Hippocampal formation (tissue), 2 donors: ENCODE measurements at places on chromosomes 3 and 15.

DNA sequence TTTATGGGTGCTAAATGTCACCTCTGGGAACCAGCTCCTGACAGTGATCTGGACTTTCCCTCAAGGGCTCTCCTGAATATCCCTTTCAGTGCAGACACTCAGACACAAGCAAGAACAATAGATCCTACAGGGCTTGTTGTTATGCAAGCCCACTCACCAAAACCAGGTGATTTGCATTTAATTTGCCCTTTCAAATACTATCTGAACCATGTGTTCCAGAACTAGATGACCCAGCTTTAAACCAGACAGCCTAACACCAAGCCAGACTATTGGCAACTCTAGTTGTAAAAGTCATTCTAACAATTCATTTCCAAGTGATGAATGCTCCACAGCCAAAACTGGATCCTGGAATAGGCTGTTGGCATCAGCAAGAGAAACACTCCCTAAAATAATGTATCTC lies 5.6 kb upstream of the ATP8B4 start:
- no peak for DNase-seq

DNA sequence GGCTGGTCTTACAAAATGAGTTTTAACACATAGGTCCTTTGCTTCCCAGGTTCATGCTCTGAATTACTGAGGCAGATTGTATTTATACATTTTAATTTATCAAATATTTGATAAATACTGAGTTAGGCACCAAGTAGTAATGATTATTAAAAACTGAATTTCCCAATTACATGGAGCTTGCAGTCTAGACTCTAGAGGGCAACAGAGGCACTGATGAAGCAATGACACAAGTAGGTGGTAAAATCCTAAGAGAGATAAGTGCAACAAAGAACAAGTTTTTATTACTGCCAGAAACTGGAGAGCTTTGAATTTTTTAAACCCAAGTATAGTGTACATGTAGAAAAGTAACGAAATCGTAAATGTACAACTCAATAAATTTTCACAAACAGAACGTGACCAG lies 406.2 kb upstream of the RARB start:
- no peak for DNase-seq

DNA sequence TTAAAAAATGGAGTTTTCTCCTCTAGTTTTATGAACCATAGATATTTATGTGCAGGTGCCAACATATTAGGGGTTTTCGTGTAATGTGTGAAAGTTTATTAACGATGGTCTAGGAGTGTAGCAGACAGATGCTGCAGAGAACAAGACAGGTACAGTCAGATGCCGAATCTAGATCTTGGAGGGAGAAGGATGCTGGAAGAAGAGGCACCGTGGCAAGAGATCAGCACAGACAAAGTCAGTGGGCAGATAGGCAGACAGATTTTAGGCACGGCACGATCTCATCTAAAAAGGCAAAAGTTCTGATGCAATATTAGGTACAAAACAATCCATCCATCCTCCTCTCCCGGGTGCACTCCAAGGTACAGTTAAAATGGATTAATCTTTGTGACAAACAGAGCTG lies 161.6 kb downstream of the TIGIT start:
- no peak for DNase-seq

DNA sequence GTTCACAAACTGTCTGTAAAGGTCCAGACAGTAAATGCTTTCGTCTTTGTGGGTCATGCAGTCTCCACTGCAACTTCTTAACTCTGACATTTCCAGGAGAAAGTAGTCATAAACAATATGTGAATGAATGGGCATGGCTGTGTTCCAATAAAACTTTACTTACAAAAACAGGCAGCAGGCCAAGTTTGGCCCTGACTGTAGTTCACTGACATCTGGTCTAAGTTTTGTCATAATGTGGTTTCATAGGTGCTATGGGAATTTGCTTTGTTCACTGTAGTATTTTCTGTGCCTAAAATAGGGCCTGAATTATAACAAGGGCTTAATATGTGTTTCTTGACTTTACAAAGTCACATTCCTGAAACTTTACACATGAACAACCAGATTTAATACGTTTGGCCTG lies 186.0 kb upstream of the KBTBD8 start:
- DNase-seq: no peak

GRCh38 chr3:128468791-128469527 lies 2.3 kb upstream of the DNAJB8 start:
- no peak for DNase-seq

- no peak for DNase-seq
Measured at GRCh38 chr15:68498076-68498475, 66.1 kb upstream of the ITGA11 start.

DNA sequence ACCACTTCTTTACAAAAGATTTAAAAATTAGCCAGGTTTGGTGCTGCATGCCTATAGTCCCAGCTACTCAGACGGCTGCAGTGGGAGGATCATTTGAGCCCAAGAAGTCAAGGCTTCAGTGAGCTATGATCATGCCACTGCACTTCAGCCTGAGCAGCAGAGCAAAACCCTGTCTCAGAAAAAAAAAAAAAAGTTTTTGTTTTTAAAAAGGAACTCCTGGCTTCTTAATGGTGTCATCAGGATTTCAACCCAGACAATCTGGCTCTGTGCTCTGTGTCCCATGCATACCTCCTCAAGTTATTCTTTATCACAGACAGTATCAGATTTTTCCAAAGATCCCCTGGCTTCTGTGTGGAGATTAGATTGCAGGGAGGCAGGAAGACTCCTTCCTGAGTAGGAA lies 64.2 kb upstream of the IL12A start:
- DNase-seq: no peak
